Stimulated activated CD4-positive, alpha-beta T cell treated with anti-CD3 and anti-CD28 coated beads, Interleukin-12 subunit alpha, Interleukin-12 subunit beta, amount 100 ng/mL, for 48 hours (primary cell): ENCODE measurements at places on chromosomes 16 and 17.

DNA sequence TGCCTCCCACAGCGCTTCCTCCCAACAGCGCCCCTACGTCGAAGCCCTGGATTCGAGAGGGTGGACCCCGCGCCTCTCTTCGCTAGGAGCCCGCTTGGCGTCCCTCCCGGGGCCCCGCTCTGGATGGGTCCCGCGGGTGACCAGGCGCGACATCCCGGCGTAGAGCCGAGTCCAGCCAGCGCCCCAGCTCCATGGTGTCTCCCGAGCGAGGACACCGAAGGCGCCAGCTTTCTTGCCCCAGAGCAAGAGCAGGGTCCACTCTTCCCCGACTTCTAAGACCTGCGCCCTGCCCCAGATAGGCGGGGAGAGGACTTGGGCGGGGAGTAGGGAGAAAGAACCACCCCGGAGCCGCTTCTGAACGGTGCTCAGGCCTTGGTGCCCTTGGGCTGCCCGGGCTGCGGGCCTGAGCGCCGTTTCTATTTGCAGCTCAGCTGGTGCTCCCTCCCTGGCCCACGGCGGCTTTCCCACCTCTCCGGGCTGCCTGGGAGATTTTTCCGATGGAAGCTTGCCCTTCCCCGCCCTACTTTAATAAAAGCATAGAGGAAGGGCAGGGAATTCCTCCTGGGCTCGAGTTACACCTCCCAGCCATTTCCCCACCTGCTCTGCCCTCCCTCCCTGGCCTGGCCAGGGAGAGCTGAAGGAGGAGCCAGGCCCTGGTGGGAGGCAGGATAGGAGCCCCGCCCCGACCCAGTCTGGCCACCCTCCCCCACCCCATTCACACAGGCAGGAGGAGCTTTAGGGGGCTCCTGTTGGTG lies 1.8 kb downstream of the MMP15 start:
- no peak for DNase-seq

DNA sequence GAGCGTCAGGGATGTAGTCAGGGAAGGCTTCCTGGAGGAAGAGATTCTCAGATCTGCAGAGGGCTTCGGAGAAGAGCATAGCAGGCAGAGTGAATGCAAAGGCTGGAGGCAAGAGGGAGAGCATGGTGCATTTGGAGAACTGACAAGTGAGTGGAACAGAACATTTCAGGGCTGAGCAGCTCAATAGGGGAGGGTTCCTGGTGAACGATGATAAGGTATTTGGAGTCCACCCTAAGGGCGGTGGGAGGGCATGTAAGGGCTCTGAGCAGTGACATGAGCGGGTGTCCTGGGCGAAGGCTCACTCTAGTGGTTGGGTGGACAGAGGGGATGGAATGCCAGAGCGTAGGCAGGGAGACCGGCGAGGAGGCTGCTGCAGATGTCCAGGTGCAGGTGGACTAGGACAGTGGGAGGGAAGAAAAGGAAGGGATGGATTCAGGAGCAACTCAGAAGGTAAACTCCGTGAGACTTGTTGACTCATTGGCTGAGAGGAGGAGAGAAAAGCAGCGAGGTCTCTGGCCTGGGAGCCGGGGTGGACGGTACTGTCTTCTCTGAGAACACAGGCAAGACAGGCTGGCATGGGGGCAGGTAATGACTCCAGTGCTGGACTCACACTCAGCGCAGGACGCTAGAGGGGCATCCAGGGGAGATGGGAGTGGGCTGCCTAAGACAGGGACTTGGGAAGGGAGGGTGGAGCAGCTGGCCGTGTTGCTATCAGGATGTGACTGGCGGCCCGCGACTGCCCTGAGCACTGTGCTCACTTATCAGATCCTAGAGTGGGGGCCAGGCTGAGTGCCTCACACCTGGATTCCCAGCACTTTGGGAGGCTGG lies 1.4 kb upstream of the PITPNA start:
- no peak for DNase-seq

GRCh38 chr17:48843187-48843900 lies 12.5 kb downstream of the CALCOCO2 start:
- DNase-seq: no peak

DNA sequence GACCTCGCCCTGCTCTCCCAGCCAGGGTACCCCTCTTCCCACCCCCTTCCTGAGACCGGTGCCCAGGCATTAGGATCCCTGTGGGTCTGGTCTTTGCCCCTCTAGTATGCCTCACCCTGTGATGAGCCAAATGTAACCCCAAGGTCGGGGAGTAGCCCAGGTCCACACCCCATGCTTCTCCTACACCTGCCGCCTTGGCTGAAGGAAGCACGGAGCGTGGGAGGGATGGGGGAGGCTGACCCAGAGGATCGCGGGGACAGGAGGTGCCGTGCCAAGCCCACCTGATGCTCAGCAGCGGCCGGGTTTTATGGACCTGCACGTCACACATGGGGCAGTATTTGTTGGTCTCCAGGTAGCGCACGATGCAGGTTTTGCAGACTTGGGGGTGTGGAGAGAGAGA lies 8.8 kb downstream of the PCGF2 start:
- no peak for DNase-seq

DNA sequence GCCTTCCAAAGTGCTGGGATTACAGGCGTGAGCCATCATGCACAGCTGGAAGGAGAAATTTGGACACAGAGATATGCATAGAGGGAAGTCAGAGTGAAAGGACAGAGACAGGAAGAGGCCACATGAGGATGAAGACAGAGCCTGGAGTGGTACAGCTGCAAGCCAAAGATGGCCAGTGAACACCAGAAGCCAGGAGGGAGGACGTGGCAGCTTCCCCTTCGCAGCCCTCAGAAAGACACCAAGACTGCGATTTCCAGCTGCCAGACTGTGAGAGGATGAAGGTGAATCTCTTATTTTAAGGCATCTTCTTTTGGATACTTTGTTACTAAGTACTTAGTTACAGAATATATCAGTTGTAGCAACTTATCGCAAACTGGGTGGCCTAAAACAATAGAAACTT lies 60.5 kb upstream of the PLCG2 start:
- no peak for DNase-seq

DNA sequence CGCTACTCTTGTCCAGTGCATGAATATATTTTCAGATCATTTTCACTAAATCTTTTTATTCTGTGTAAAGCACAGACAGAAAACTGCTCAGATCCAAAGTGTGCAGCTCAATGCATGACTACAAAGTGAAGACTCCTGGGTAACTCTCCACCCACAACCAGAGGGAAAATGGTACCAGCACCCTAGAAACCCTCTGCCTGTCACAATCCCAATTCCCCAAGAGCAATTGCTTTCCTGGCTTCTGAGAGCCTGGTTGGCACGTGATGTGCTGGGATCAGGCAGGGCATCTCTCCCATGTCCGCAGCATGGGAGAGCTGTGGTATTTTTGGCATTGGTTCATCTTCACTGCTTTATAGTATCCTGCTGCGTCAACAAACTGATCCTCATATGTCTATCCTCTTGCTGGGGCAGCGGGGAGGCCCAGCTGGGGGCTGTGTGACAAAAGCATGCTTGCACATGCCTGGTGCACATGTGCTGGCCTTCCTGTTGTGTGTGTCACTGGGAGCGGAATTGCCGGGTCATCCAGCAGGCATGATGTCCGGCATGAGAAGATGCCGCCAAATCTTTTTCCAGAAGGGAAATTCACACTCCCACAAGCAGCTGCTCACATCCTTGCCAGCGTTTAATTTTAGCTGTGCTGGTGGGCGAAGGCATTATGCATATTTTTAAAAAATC lies 278.9 kb upstream of the FOXF1 start:
- DNase-seq: no peak

GRCh38 chr17:6994666-6995256 lies 1.1 kb upstream of the ALOX12 start:
- no peak for DNase-seq

GRCh38 chr17:38590988-38591758 lies 14.6 kb downstream of the SRCIN1 start:
- DNase-seq: no peak

DNA sequence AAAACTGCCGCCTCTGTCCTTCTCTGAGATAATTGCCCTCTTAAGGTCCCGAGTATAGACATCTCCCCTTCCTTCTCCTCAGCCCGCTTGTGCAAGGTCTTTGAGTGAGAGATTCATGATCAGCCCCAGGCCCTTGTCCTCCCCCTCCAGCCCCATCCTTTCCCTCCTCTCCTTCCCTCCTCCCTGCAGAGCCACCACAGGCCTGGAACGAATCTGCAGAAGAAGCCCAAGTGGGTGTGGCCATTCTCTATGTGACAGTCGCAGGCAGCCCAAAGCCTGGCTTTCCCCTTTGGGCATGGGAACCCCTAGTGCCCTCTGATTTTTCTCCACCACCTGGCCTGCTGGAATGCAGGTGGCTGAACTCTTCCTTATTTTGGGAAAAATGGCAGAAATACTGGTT lies 7.2 kb upstream of the NDRG4 start:
- no peak for DNase-seq

DNA sequence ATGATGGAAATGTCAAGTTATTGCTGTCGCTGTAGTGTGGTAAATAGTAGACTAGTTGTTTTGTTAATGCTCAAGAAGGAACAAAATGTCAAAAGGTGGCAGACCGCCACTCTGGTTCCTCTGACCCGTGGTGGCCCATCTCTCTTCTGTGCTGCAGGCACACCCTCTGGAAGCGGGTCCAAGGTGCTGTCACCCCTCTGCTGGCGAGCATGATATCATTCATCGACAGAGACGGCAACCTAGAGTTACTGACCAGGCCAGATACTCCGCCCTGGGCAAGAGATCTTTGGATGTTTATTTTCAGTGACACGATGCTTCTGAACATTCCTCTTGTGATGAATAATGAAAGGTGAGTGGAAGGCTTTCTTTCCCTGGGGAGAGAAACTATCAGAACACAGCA lies 56.8 kb upstream of the ENDOV start:
- DNase-seq: no peak

DNA sequence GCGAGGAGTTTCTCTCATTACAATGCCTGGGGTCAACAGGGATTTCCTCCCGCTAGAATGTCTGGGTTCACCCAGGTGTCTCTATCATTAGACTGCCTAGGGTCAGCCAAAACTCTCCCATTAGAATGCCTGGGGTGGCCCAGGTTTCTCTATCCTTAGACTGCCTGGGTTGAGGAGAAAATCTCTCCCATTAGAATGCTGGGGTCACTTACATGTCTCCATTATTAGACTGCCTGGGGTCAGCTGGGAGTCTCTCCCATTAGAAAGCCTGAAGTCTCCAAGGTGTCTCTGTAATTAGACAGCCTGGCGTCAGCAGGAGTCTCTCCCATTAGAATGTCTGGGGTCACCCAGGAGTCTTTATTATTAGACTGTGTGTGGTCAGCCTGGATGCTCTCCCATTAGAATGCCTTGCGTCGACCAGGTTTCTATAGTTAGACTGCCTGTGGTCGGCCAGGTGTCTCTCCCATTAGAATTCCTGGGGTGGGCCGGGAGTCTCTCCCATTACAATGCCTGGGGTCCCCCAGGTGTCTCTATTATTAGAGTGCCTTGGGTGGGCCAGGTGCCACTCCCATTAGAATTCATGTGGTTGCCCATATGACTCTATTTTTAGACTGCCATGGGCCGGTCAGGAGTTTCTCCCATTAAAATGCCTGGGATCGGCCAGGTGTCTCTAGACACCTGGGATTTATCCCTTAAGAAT lies 2272.1 kb downstream of the TP53TG3F start:
- DNase-seq: no peak

DNA sequence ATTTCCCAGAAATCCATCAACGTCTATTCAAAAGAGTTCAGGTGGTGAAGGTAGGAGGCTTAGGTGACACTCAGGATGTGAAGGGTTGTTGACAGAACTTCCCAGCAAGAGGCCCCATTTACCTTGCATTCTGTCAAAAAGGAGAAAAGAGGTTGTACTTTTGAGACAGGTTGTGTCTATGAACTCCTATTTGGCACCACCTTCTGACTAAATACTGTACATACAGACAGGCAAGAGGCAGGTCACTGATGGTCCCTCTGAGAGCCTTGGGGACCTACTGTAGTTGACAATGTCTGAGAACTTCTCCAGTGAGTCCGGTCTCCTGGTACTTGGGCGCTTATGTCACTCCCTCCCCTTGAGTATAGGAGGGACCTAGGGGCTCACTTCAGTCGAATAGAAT lies 479.3 kb upstream of the ZFHX3 start:
- no peak for DNase-seq

DNA sequence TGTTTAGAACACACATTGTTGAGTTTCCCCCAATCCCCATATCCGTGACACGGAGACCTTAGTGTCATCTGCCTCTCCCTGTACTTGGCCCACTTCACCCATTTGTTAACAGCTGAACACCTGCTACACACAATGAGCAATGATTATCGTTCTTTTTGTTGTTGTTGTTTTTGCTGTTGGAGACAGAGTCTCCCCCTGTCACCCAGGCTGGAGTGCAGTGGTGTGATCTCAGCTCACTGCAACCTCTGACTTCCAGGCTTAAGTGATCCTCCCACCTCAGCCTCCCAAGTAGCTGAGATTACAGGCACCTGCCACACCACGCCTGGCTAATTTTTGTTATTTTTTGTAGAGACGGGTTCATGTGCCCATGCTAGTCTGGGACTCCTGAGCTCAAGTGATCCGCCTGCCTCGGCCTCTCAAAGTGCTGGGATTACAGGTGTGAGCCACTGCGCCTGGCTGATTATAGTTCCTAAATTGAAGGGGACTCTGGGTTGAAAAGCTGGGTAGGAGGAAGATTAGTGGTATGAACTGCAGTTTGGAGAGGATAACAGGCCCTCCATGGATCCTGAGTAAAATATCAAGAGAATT lies 21.6 kb downstream of the NDE1 start:
- DNase-seq: no peak

- DNase-seq: no peak
These were observed 8.5 kb downstream of the ITGA3 start for GRCh38 chr17:50064253-50065001.

DNA sequence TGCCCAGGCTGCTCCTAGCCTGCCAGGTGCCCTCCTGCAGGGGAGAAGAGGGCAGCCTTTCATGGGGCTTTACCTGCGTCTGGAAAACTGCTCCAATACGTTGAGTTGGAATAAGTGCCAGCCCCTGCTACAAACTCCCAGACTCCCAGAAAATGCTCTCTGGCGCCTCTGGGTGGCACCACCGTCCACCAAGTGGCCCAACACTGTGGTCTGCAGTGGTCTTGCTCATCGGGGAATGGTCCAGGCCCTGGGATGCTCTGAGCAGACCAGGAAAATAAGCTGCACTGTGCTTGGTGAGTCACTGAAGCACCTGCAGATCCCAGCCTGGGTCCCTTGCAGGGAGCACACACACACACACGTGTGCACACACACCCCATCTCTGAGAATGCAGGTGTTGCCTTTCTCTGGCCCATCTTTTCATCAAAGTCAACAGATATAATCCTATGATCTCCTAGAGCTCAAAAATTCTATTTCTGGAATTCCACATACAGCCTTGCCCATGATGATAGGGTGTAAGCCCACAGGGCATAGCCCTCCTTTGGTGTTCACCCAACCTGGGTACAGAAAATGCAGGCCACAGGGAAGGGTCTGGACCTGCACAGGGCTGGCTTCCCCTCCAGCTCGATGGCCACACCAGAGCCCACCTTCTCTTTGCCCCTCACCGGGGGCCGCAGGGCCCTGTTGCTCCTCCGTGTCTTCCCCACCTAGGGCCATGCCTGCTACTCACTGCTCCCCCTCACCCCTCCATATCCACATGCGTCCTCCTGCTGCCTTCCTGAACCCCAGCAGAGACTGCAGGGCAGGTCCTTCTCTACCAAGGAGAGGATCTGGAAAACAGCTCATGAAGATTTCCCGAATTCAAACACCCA lies 20.5 kb downstream of the CDIP1 start:
- no peak for DNase-seq

GRCh38 chr17:36930583-36930900 lies 6.7 kb upstream of the LHX1 start:
- no peak for DNase-seq
